ENCODE measurements at places on chromosomes 3 and 15. TPM values are rescaled to one million over a fixed set of nuclear protein-coding genes. Genes with fewer than 3 reads are reported as not detected.

The RTP1 gene
- not detected for total RNA-seq

The SMCO1 gene
- total RNA-seq: not detected

The PHLDB2 gene
- 618 TPM for total RNA-seq

The HRG gene
- not detected for total RNA-seq

The WDR93 gene
- 0.39 TPM for total RNA-seq

The PLCL2 gene
- 20.7 TPM for total RNA-seq

The TGM4 gene
- 16.5 TPM for total RNA-seq

The SRGAP3 gene
- 4.7 TPM for total RNA-seq

The LRRC2 gene
- total RNA-seq: not detected

The FBXO40 gene
- not detected for total RNA-seq

The SV2B gene
- total RNA-seq: not detected

The ITGA11 gene
- 0.79 TPM for total RNA-seq

The CNBP gene
- 319 TPM for total RNA-seq

The PTH1R gene
- 12.6 TPM for total RNA-seq

The DUOX1 gene
- total RNA-seq: 11.0 TPM

The OCA2 gene
- under 0.01 TPM for total RNA-seq

The ACTC1 gene
- 0.11 TPM for total RNA-seq

The AMOTL2 gene
- total RNA-seq: 300 TPM

The ERICH6 gene
- total RNA-seq: 0.39 TPM
